Stimulated activated CD8-positive, alpha-beta memory T cell treated with anti-CD3 and anti-CD28 coated beads, Interleukin-15, amount 100 ng/mL, for 4 hours (primary cell): ENCODE measurements at places on chromosomes 6 and 20.

GRCh38 chr6:7954477-7955200 is 44.1 kb upstream of the TXNDC5 start:
- DNase-seq: no peak

GRCh38 chr6:15761045-15761502 is 98.2 kb upstream of the DTNBP1 start:
- no peak for DNase-seq

- no peak for DNase-seq
Measured at GRCh38 chr6:113380591-113380990, 476.6 kb upstream of the MARCKS start.

- DNase-seq: no peak
Measured at GRCh38 chr6:36610041-36610955, 16.1 kb downstream of the SRSF3 start.

GRCh38 chr20:50323209-50323608 is 132.6 kb downstream of the CEBPB start:
- DNase-seq: no peak

- no peak for DNase-seq
Measured at GRCh38 chr6:42367353-42368011, 84.2 kb downstream of the TRERF1 start.

DNA sequence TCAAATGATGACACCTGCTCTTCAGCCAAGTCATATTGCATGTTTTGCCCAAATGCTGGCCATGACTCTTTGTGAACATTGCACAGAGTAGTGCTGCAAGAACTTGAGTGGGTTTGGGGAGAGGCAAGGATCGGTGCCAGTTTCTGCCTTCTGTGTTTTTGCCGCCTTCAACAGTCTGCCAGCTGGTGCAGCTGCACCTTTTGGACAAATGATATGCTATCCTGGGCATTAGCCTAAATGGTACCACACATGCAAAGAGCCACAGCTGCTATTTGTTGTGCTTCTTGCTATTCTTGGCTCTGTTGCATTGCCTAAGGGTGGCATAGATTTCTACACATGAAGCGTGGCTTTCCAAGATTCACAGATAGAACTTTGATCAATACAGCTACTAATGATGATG is 189.0 kb upstream of the CCN2 start:
- DNase-seq: no peak

GRCh38 chr6:17225767-17226630 is 55.2 kb upstream of the RBM24 start:
- DNase-seq: no peak

GRCh38 chr6:72952808-72953630 is 272.3 kb downstream of the KHDC1L start:
- no peak for DNase-seq

- DNase-seq: no peak
Measured at GRCh38 chr6:75882734-75883133, 133.7 kb downstream of the MYO6 start.

GRCh38 chr6:167517254-167517916 is 192.5 kb downstream of the TTLL2 start:
- no peak for DNase-seq

GRCh38 chr6:44171899-44172546 is 13.4 kb downstream of the CAPN11 start:
- DNase-seq: no peak

- DNase-seq: no peak
Measured at GRCh38 chr6:126919947-126920346, 198.5 kb upstream of the RSPO3 start.

GRCh38 chr6:24325978-24326377 is 31.9 kb downstream of the DCDC2 start:
- no peak for DNase-seq

GRCh38 chr6:129583866-129584265 is 126.1 kb downstream of the ARHGAP18 start:
- DNase-seq: no peak

GRCh38 chr6:33505548-33506370 is 51.4 kb downstream of the ZBTB9 start:
- no peak for DNase-seq

- DNase-seq: no peak
Measured at GRCh38 chr6:1896897-1897296, 287.2 kb downstream of the FOXC1 start.

GRCh38 chr6:28648035-28648877 is 122.6 kb downstream of the GPX5 start:
- no peak for DNase-seq

GRCh38 chr6:130128326-130128725 is 94.4 kb downstream of the SAMD3 start:
- DNase-seq: no peak

GRCh38 chr6:81063891-81064290 is 688.6 kb downstream of the TENT5A start:
- DNase-seq: no peak
